Mammary epithelial cell (primary cell): ENCODE measurements at places on chromosomes 11 and 22. TPM values are rescaled to one million over a fixed set of nuclear protein-coding genes. Genes with fewer than 3 reads are reported as not detected.

The TNNT3 gene
- total RNA-seq = not detected in 2 replicates

The CARD18 gene
- total RNA-seq = 3.5 TPM

The GAL3ST3 gene
- total RNA-seq = under 0.01 TPM

The CECR2 gene
- not detected in 2 replicates for total RNA-seq

The NPAT gene
- total RNA-seq = 9.8 and 13.3 TPM in 2 replicates

The HTR3A gene
- not detected in 2 replicates for total RNA-seq

The MUC2 gene
- not detected in 2 replicates for total RNA-seq

The MRPL11 gene
- total RNA-seq = 19.8 TPM

The RFPL3 gene
- not detected for total RNA-seq

The SEPTIN3 gene
- total RNA-seq = 0.21 and 0.73 TPM in 2 replicates

The ANO1 gene
- 64.0 and 181 TPM in 2 replicates for total RNA-seq

The CDHR5 gene
- total RNA-seq = not detected

The C11orf42 gene
- total RNA-seq = not detected in 2 replicates

The PKNOX2 gene
- 0.16 and 0.37 TPM in 2 replicates for total RNA-seq

The APOBEC3B gene
- 0.83 TPM for total RNA-seq

The SLC1A2 gene
- total RNA-seq = 2.7 TPM

The OR5I1 gene
- not detected for total RNA-seq

The SLC29A2 gene
- total RNA-seq = 3.2 and 5.9 TPM in 2 replicates

The IL17REL gene
- not detected in 2 replicates for total RNA-seq

The CCDC116 gene
- 0.31 TPM in 1 of 2 replicates, not detected in the other for total RNA-seq

The C11orf91 gene
- not detected for total RNA-seq

The IL18 gene
- 1.3 TPM for total RNA-seq

The TRMT112 gene
- total RNA-seq = 199 and 227 TPM in 2 replicates

The TESMIN gene
- total RNA-seq = 8.2 TPM

The PRODH gene
- 2.7 TPM for total RNA-seq

The CFAP300 gene
- total RNA-seq = 4.3 TPM

The CXCR5 gene
- total RNA-seq = not detected in 2 replicates

The SLC5A1 gene
- 0.27 and 0.66 TPM in 2 replicates for total RNA-seq

The SCGB1C1 gene
- not detected in 2 replicates for total RNA-seq

The LMNTD2 gene
- total RNA-seq = 2.3 TPM

The SLC22A25 gene
- not detected in 2 replicates for total RNA-seq

The COPB1 gene
- total RNA-seq = 217 TPM

The RFPL2 gene
- total RNA-seq = not detected

The TIGD3 gene
- not detected for total RNA-seq

The OR51B5 gene
- total RNA-seq = not detected in 2 replicates

The RASD2 gene
- total RNA-seq = 24.2 TPM

The GLYATL1 gene
- 0.50 TPM for total RNA-seq

The PIH1D2 gene
- 2.2 TPM for total RNA-seq

The TSKU gene
- total RNA-seq = 31.3 and 49.6 TPM in 2 replicates

The PYGM gene
- total RNA-seq = 0.50 TPM

The MMP13 gene
- total RNA-seq = 0.19 and 0.35 TPM in 2 replicates

The JAM3 gene
- total RNA-seq = 40.7 TPM

The DUSP8 gene
- total RNA-seq = 1.4 and 5.4 TPM in 2 replicates

The PTPRCAP gene
- total RNA-seq = not detected

The SOX6 gene
- total RNA-seq = 7.9 and 9.1 TPM in 2 replicates

The PLEKHA7 gene
- total RNA-seq = 5.8 TPM

The MLC1 gene
- total RNA-seq = not detected in 2 replicates

The SYCE3 gene
- 2.0 TPM in 1 of 2 replicates, not detected in the other for total RNA-seq

The SLC7A4 gene
- 1.7 TPM for total RNA-seq

The GLB1L3 gene
- 0.50 TPM for total RNA-seq

The RASGRP2 gene
- 0.26 TPM in 1 of 2 replicates, not detected in the other for total RNA-seq

The SYT8 gene
- total RNA-seq = 65.5 and 103 TPM in 2 replicates

The LRP4 gene
- 3.9 and 5.7 TPM in 2 replicates for total RNA-seq

The CEND1 gene
- total RNA-seq = not detected

The CREB3L1 gene
- total RNA-seq = 0.17 TPM

The P4HA3 gene
- 0.17 TPM for total RNA-seq

The ENTHD1 gene
- total RNA-seq = not detected in 2 replicates

The MYEOV gene
- 0.67 TPM for total RNA-seq

The SYT7 gene
- 4.7 TPM for total RNA-seq

The AIFM3 gene
- total RNA-seq = 5.0 TPM
